Left ventricle myocardium inferior (tissue), 1 donor: ENCODE measurements at places on chromosomes 5 and 9. TPM values are rescaled to one million over a fixed set of nuclear protein-coding genes. Genes with fewer than 3 reads are reported as not detected.

The TRMO gene
- 8.2 TPM for total RNA-seq

The PCDHB7 gene
- 0.55 TPM for total RNA-seq

The ZCCHC10 gene
- 18.7 TPM for total RNA-seq

The PLCXD3 gene
- total RNA-seq, result 73.1 TPM

The SDHA gene
- total RNA-seq, result 757 TPM

The C9orf153 gene
- total RNA-seq, result 0.38 TPM

The ST8SIA4 gene
- total RNA-seq, result 3.2 TPM

DNA sequence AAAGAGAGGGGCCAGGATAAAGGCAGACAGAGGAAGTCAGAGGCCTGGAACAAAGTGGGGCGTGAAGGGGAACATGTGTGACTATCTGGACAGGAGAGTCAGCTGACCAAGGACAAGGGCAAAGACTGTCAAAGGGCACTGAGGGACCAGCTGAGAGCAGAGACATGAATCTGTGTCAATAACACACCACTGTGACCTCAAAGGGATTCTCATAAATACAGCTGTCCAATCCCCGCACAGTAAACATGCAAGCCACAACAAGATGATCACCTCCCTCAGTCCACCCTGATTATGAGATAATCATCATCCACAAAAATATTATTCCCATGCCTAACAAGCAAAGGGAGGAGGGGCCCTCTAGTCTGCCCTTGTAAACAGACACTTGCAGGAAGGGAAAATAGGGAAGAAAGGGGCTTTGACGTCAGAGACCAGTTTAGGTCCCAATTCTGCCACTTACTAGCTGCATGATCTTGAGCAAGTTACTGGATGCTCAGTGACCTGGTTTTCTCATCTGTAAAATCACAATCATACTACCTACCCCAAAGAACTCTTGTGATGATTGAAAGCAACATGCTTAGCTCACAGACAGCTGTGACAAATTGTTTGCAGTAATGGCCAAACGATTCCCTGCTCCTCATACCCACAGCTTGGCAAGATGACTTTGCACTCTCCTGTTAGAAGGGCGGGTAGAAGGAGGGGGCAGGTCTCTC is 41.8 kb downstream of the RAPGEF1 start:
- no peaks in the 10 kb centered on the region for H3K27me3 ChIP-seq
- peak overlapping the region; percentile 83 for H3K27ac ChIP-seq
- H3K36me3 ChIP-seq, result no peaks in the 10 kb centered on the region
- H3K4me3 ChIP-seq, result no peak overlapping the region

DNA sequence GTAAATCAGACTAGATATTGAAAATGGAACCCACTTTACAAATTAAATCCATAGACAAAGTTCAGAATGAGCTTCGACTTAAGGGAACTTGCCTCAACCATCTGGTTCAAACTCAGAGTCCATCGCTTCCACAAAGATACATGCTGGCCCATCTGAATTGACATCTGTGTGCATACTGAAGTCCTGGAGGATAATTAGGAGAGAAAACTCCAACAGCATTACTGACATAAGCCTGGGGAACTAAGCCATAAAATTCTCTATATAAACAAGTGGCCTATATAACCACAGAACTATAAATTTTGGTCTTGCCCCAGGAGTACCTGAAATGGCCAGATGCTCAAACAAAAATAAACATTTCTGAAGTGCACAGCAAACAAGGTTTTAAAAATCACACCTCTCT is 94.4 kb downstream of the IZUMO3 start:
- no peaks in the 10 kb centered on the region for H3K27me3 ChIP-seq
- H3K4me3 ChIP-seq, result no peak overlapping the region
- DNase-seq, result no peak

- H3K27ac ChIP-seq, result no peak overlapping the region
- H3K4me3 ChIP-seq, result no peak overlapping the region
- peaks cover 84% of the 10 kb centered on the region for H3K36me3 ChIP-seq
- DNase-seq, result no peak
- H3K27me3 ChIP-seq, result no peaks in the 10 kb centered on the region
Observed at GRCh38 chr5:177271113-177271512, 32.4 kb downstream of the RAB24 start.

GRCh38 chr9:123414936-123415930 is 59.2 kb downstream of the CRB2 start:
- no peak overlapping the region for H3K27ac ChIP-seq
- no peaks in the 10 kb centered on the region for H3K27me3 ChIP-seq
- no peak overlapping the region for H3K4me3 ChIP-seq
- H3K36me3 ChIP-seq, result peaks cover 14% of the 10 kb centered on the region
- no peak for DNase-seq

GRCh38 chr5:139404484-139404840 is 573 bp upstream of the SPATA24 start:
- H3K4me1 ChIP-seq, result peaks cover 21% of the 10 kb centered on the region
- no peaks in the 10 kb centered on the region for H3K27me3 ChIP-seq
- DNase-seq, result no peak
- peak overlapping the region; percentile 66 for H3K4me3 ChIP-seq
- H3K27ac ChIP-seq, result peak overlapping the region; percentile 92

- H3K4me1 ChIP-seq, result peaks cover 17% of the 10 kb centered on the region
- H3K4me3 ChIP-seq, result no peak overlapping the region
- H3K27me3 ChIP-seq, result no peaks in the 10 kb centered on the region
- no peak for DNase-seq
- no peak overlapping the region for H3K27ac ChIP-seq
Observed at GRCh38 chr5:78675956-78676730, 27.6 kb upstream of the LHFPL2 start.

DNA sequence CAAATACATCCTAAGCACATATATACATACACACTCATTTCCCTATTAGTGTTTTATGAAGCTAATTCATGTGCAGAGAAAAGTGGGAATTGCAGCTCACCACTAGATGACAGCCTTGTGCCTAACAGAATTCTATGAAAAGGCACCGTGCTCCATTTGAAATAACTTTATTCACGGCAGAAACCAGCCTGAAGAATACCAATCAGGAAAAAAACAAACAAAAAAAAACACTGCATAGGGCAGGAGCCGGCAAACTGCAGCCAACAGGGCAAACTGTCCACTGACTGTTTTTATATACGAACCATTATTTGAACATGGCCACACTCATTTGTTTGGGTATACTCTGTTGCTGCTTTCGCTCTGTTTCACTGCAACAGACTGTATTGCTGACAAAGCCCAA is 33.6 kb downstream of the ERMP1 start:
- H3K27me3 ChIP-seq, result no peaks in the 10 kb centered on the region
- no peak overlapping the region for H3K4me3 ChIP-seq
- peaks cover 4% of the 10 kb centered on the region for H3K4me1 ChIP-seq

DNA sequence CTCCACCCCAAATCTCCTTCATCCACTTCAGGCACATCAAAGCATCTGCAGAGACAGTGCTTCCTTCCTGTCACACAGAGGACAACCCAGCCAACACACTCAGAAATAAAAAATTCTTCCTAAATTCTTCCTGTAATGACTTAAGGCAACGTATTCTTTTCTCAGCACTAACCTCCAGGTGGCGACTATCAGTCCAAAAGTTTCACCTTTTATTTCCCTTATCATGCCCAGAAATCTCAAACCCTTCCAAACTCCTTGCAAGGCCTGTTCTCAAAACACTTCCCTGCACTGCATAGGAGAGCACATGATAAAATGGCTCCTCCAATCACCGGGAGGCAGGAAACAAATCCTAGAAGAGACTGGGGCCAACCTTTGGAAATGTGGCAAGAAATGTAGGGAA is 35.1 kb downstream of the SLIT3 start:
- no peak for DNase-seq
- H3K36me3 ChIP-seq, result no peaks in the 10 kb centered on the region
- H3K4me1 ChIP-seq, result no peaks in the 10 kb centered on the region
- H3K27me3 ChIP-seq, result no peaks in the 10 kb centered on the region
- no peak overlapping the region for H3K27ac ChIP-seq
- H3K4me3 ChIP-seq, result no peak overlapping the region

GRCh38 chr5:8396756-8397155 is 527.8 kb downstream of the MTRR start:
- no peak overlapping the region for H3K27ac ChIP-seq
- H3K4me3 ChIP-seq, result no peak overlapping the region
- H3K27me3 ChIP-seq, result no peaks in the 10 kb centered on the region
- no peak for DNase-seq
- no peaks in the 10 kb centered on the region for H3K4me1 ChIP-seq

- H3K27ac ChIP-seq, result no peak overlapping the region
- H3K27me3 ChIP-seq, result peaks cover 20% of the 10 kb centered on the region
- H3K4me3 ChIP-seq, result no peak overlapping the region
Observed at GRCh38 chr9:101707721-101708120, 30.7 kb downstream of the GRIN3A start.

GRCh38 chr9:3746296-3747275 is 220.8 kb upstream of the RFX3 start:
- H3K27ac ChIP-seq, result no peak overlapping the region
- no peaks in the 10 kb centered on the region for H3K4me1 ChIP-seq
- no peaks in the 10 kb centered on the region for H3K27me3 ChIP-seq
- no peaks in the 10 kb centered on the region for H3K36me3 ChIP-seq
- DNase-seq, result no peak
- H3K4me3 ChIP-seq, result no peak overlapping the region

DNA sequence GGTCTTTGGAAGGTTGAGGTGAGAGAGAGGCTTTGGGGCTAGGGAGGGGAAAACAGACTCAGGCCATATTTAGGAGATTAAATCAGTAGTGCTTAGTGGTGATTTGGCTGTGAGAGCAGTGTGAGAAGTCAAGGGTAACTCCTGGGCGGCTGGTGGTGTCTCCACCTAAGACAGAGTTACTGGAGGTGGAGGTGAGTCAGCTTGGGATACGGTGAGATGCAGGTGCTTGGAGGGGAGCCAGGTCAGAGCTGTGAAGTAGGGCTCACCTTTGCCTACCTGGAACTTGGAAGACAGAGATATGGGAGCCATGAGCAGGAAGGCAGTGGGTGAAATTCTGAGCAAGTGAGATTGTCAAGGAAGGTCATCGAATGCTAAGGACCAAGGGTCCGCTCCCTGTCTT is 24.5 kb downstream of the RGS3 start:
- peak overlapping the region; percentile 87 for H3K27ac ChIP-seq
- peaks cover 69% of the 10 kb centered on the region for H3K4me1 ChIP-seq
- H3K4me3 ChIP-seq, result no peak overlapping the region
- DNase-seq, result no peak

DNA sequence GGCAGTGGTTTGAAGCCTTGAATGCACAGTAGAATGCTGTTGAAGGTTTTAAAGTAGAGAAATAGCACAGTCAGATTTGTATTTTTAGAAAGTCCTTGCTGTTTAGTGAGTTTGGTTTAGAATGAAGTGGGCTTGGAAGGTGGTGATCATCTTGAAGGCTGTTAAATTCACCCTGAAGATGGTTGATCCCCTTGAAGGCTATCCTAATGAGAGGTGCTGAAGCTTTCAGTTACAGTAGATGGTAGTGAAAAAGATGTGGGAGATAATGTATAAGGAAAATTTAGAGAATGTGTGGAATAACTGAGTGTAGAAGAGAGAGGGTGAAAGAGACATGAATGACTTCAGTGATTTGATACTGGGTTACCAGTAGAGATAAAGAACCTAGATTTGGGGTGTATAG is 16.0 kb downstream of the TENT2 start:
- DNase-seq, result no peak
- peaks cover 20% of the 10 kb centered on the region for H3K4me1 ChIP-seq
- no peak overlapping the region for H3K27ac ChIP-seq
- H3K27me3 ChIP-seq, result no peaks in the 10 kb centered on the region

- no peak for DNase-seq
- H3K27ac ChIP-seq, result no peak overlapping the region
- no peaks in the 10 kb centered on the region for H3K27me3 ChIP-seq
- no peak overlapping the region for H3K4me3 ChIP-seq
- H3K4me1 ChIP-seq, result no peaks in the 10 kb centered on the region
Observed at GRCh38 chr5:90290648-90291047, 118.9 kb downstream of the CETN3 start.

DNA sequence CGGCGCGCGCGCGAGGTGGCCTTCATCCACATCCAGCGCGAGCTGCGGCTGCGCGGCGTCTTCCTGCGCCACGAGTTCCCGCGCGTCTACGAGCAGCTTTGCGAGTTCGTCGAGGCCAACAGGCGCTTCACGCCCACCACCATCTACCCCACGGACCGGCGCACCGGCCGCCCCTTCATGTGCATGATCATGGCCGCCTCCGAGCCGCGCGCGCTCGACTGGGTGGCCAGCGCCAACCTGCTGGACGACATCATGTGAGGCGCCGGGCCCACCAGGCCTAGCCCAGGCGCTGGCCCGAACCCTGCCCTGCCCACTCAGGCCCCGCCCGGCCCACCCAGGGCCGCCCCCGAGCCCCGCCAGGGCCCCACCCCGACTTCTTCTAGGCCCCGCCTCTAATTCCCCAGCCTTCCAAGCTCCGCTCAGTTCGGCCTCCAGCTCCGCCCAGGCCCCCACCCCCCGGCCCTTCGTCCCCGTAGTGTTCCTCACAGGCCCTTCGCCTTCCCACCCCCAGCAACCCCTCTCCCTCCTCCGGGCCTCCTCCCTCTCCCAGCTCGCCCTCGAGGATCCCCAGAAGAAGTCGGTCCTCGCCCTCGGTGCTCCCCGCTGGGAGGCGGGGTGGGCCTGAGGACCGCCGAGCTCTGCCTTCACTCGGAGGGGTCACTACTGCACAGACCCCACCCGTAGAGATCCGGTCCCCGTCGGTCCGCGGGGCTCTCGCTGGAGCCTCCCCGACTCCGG is 2.0 kb upstream of the PHPT1 start:
- H3K4me1 ChIP-seq, result peaks cover 81% of the 10 kb centered on the region
- peak overlapping the region; percentile 89 for H3K4me3 ChIP-seq
- peaks cover 41% of the 10 kb centered on the region for H3K27me3 ChIP-seq
- DNase-seq, result peak; percentile 82
- H3K27ac ChIP-seq, result peak overlapping the region; percentile 98

DNA sequence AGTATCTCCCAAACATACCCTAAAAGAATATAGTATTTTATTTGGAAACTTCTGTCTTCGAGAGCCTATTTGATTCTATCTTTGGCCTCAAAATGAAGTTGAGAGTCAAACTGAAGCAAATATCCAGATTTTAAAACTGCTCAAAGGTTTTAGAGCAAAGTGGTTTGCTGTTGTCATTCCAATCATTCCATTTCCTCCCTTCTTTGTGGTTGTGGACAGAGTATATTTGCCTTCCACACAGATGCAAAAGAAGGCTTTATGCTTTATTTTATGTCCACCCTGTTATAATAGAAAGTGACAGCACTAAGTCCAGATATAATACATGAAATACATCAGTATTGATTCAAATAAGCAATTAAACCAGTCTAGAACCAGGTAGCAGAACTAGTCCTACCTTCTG is 12.4 kb downstream of the GZMK start:
- no peaks in the 10 kb centered on the region for H3K27me3 ChIP-seq
- no peaks in the 10 kb centered on the region for H3K36me3 ChIP-seq
- no peak overlapping the region for H3K4me3 ChIP-seq
- no peaks in the 10 kb centered on the region for H3K4me1 ChIP-seq

GRCh38 chr9:16543225-16543624 is 327.2 kb downstream of the BNC2 start:
- peaks cover 10% of the 10 kb centered on the region for H3K4me1 ChIP-seq
- H3K27me3 ChIP-seq, result no peaks in the 10 kb centered on the region
- H3K4me3 ChIP-seq, result no peak overlapping the region
- no peak overlapping the region for H3K27ac ChIP-seq

DNA sequence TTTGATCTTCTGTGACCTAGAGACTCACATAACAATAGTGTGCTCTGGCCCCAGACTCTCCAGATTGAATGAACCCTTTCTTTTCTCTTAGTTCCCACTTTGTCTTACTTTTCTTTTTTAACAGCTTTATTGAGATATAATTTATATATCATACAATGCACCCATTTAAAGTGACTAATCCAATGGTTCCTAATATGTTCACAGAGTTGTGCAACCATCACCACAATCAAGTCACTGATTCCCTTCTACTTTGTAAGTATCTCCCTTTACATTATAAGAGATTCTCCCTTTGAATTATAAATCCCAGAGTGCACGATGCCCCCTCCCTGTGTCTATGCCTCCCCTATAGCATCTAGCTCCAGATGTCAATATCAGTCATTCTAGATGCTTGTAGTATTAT is 172.4 kb downstream of the HINT1 start:
- no peaks in the 10 kb centered on the region for H3K27me3 ChIP-seq
- no peak overlapping the region for H3K27ac ChIP-seq
- no peaks in the 10 kb centered on the region for H3K4me1 ChIP-seq
- no peak for DNase-seq
- H3K36me3 ChIP-seq, result no peaks in the 10 kb centered on the region
- no peak overlapping the region for H3K4me3 ChIP-seq
